Cerebellum (tissue), 4 donors: ENCODE measurements at places on chromosomes 2 and 18.
A peak's percentile ranks its signal among the peaks of the same experiment; 100 is the strongest.

DNA sequence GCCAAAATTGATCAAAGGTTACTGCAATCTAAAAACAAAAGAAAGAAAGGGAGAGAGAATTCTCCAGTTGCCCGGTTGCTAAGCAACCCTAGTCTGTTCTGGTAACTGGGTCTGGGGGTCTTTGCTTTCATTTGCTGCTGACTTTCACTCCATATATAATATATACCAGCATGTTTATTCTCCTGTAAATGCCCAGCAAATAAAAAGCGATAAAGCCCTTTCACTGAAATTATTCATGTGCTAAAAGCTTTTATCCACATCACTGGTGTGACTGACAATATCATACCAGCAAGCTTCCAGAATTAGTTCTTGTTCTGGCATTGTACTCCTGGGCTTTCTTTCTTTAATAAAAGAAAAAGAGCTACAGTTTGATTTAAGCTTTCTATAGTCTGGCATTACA lies 75.5 kb upstream of the ST8SIA3 start:
- no peak for DNase-seq

GRCh38 chr2:162370931-162371330 lies 27.0 kb downstream of the GCA start:
- DNase-seq: no peak

DNA sequence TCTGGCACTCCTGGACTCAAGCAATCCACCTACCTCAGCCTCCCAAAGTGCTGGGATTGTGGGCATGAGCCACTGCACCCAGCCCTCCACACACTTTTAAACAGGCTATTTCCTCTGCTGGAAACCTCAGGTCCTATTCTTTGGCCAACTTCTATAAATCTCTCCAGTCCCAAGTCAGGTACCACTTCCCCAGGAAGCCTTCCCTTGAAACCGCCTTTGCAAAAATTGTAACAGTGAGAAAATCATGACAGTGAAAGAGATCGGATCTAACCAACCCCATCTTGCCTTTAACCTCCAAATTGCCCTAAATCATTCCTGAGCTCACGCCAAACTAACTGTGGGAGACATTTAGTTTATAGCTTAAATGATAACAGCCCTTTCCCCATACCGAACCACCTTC lies 67.3 kb upstream of the CABLES1 start:
- no peak for DNase-seq

GRCh38 chr2:105820691-105821090 lies 76.0 kb downstream of the NCK2 start:
- DNase-seq: no peak

GRCh38 chr2:237859533-237860272 lies at the start of gene RAMP1:
TSS of gene RAMP1 (plus strand) at chr2:237859623. CDS start at chr2:237859676, 53 bp downstream.
- DNase-seq: peak; percentile 15

DNA sequence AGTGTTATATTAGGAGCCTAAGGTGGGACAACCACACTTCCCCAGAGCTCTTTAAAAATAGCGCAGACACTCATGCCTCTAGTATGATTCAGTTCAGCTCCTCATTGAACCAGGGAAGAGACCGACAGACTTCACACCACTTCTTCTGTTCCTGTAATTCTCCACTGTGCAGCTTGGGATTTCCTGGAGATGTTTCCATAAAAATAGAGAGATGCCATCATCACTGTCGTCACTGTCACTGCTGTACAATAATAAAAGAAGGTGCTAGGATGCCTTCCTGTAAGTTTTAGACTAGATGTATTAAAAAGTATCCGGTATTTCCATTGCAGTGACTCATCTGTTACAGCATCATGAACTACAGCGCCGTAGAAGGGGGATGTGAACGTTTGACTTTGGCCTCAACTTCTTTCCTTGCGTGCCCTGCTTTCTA lies 110.9 kb downstream of the FAM210A start:
- DNase-seq: no peak

DNA sequence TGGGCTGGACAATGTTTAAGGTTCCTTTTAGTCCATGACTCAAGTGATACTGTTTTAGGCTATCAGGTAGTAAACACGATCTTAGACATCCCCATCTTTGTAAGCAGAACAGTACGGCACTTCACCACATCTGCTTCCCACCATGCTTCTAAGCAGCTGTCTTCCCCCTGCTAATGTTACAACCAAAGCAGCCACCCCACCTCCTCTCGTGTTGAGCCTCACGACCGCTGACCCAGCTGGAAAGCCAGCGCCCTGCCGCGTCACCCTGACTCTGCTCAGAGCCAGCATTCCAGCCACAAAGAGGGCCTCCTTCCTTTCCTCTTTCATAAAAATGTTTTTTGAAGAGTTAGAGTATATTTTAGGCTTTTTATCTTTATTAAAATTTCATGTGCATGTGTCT lies 9.4 kb downstream of the MTERF4 start:
- DNase-seq: no peak
